ENCODE measurements at places on chromosomes 3 and 15.

- DNase-seq: no peak
Measured at GRCh38 chr3:152200476-152201420, 68.0 kb upstream of the MBNL1 start.

GRCh38 chr3:7669641-7670040, 808.7 kb downstream of the GRM7 start:
- no peak for DNase-seq

- DNase-seq: no peak
Measured at GRCh38 chr3:39284457-39284881, 4.6 kb upstream of the CX3CR1 start.

DNA sequence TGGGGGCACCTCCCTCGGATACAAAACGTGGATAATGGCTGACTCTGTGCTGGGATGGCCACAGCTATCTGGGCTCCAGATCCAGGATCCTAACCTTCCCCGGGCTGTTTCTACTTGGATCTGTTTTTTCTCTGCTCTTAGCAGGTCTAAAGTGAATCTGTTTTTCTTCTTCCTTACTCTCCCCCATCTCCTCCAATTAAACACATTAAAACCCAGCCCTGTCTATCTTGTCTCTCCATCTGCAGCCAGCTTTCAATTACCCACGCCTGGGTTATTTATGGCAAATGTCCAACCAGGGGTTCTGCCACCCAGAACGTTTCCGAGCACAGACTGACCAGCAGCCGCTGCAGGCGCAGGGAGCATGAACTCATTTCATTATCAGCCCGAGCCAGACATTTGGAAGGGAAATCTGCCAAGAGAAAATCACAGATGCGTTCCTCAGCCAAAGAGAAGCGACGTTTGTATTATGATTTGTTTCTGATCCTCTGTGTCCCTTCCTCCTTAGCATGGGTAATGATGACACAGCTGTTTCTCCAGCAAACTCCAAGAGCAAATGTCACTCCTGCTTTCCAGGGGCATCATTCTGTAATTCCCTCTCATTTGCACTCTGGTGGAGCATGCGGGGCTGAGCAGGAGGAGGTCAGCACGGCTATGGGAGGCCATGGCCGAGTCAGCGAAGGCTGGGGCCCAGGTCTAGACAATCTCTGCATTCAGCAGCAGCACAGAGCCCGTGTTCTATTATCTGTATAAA, 42.0 kb downstream of the UMPS start:
- no peak for DNase-seq

DNA sequence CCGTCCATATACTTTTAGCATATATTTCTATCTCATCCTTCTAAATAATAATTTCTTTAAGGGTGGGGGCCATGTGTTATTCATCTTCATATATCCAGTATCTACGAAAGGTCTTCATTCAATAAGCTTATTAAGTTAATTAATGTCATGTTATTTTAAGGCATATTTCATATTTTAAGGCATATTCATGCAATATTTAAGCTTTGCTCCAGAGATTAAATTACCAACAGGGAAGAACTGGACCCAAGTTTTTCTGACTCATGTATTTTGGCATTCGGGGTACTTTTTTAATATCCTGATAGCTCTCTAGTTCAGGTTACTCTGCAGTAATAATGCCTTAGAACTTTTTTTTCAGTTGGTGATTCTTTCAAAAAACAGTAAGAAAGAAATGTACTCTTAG, 27.4 kb downstream of the PHC3 start:
- no peak for DNase-seq

- no peak for DNase-seq
Measured at GRCh38 chr3:71528816-71529215, 54.7 kb downstream of the FOXP1 start.

- no peak for DNase-seq
Measured at GRCh38 chr3:14678015-14678503, 3.1 kb downstream of the C3orf20 start.
